ENCODE measurements at places on chromosomes 7 and 10. TPM values are rescaled to one million over a fixed set of nuclear protein-coding genes. Genes with fewer than 3 reads are reported as not detected.
A peak's percentile ranks its signal among the peaks of the same experiment; 100 is the strongest.

Gene SFRP4
- 0.19 TPM for total RNA-seq

Gene ITIH5
- total RNA-seq = 3.7 TPM

Gene FAM25C
- not detected for total RNA-seq

Gene DGKI
- 6.3 TPM for total RNA-seq

Gene ZP3
- 1.4 TPM for total RNA-seq

Gene HACD1
- 87.7 TPM for total RNA-seq

Gene LRRC4
- total RNA-seq = 4.5 TPM

Gene HTR5A
- not detected for total RNA-seq

GRCh38 chr10:86298501-86299001 lies 68.0 kb downstream of the GRID1 start:
- no peak overlapping the region for H3K4me3 ChIP-seq
- no peaks in the 10 kb centered on the region for H3K36me3 ChIP-seq
- no peak overlapping the region for H3K27ac ChIP-seq
- no peak for DNase-seq
- no peaks in the 10 kb centered on the region for H3K4me1 ChIP-seq

DNA sequence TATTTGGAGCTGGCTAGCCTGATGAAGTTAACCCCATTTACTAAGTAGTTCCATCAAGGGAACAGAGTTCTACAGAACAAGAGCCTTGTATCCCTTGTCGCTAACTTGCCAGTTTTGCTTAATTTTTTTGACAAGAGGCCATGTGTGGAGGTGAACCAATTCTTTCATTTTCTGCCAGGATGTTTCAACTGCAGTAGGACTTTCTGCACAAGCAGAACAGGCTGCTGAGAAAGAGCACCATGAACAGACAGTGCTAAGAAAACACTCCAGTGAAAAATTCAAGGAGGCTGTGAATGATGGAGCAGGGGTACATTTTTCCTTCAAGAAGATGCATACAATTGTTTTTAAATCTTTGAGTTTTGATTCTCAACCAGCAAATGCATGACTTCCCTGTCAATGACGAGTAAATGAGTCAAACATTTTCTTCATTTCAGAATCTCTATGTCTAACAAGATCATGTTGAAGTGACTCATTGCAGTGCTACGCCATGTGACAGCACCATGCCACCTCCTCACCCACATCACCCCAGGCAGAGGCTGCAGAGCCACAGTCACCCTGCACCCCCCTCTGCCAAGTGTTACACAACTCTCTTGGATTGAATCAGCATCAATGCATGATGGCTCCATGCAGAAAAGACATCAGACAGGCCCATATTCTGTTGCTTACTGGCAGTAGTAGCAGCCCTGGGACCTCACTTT lies 193.1 kb downstream of the COBL start:
- H3K4me3 ChIP-seq = no peak overlapping the region
- H3K27ac ChIP-seq = peak overlapping the region; percentile 17
- H3K36me3 ChIP-seq = no peaks in the 10 kb centered on the region
- peaks cover 18% of the 10 kb centered on the region for H3K4me1 ChIP-seq
- no peaks in the 10 kb centered on the region for H3K27me3 ChIP-seq

DNA sequence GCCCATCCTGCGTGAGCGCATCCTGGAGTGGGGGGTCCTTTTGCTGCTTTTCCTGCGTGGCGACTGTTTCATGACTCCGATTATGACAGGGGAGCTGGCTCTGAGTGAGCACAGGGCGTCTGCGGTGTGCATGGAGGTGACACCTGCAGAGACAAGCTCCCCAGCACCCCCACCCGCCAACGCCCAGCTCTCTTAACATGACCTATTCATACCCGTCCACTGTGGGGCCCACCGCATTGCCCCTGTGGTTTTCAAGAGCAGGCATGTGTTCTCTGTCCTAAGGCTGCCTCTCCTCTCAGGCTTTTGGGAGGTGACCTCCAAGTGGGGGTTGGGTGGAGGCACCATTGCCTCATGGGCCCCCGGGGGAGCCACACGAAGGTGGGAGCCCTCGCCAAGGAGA lies 500.7 kb downstream of the TCERG1L start:
- H3K27me3 ChIP-seq = no peaks in the 10 kb centered on the region

DNA sequence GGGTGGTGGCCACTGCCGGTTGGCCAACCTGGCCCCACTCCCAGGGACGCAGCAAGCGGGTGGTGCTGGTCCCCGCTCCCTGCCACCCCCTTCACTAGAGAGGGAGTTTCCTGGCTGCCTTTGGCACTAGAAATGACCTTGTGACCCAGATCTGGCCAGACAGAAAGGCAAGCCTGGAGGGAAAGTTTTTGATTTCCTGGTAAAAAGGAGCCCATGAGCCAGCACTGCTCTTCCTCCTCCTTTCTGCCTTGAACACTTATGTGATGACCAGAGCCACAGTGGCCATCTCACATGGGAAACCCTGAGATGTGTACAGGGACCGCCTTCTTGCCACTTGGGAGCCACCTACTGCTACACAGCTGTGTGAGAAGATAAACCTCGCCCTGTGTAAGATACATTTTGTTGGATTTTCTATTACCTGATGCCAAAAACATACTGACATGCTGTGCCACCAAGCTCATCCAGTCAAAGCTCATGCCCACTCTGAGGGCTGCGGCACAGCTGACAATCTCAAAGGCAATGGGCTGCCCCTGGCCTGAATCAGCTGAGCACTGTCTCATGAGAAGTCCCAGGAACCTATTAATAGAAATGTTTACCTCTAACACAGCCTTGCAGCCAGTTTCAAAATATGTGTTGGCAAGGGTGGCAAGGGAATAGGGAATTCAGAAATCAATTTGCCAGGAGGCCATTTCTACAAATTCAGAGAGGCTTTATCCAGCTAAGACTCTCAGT lies 94.0 kb downstream of the CYTH3 start:
- no peaks in the 10 kb centered on the region for H3K27me3 ChIP-seq
- DNase-seq = no peak
- H3K27ac ChIP-seq = no peak overlapping the region

DNA sequence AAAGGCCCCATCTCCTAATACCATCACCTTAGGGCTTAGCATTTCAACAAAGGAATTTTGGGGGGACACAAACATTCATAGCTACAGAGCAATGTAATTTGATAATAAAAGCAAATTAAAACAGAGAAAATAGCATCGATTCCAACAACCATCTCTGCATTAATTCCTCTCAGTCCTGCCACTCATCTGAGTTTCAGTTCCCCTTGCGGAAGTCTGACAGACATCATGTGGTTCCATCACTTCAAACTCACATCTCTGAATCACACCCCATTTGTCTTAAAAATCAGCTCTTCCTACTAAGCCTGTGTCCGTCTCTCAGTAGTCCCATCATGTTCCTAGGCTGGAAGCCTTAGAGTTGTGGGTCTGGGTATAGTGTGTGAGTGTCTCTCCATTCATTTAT lies 3.6 kb downstream of the ADCK2 start:
- no peak overlapping the region for H3K4me3 ChIP-seq
- peaks cover 8% of the 10 kb centered on the region for H3K4me1 ChIP-seq
- H3K27me3 ChIP-seq = no peaks in the 10 kb centered on the region

DNA sequence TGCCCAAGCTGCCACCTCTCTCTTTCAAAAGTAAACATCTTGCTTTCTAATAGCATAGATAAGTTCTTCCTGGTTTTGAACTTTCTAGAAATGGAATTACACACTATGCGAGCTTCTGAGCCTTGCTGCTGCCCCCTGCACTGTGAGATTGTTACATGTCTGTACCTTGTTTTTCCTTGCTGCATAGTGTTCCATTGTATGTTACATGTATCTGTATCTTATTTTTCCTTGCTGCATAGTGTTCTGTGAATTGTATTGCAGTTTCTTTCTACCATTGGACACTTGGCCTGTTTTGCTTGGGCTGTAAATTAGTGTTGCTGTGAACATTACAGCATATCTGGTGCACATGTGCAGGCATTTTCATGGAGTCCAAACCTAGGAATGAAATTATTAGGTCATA lies 24.0 kb upstream of the VWA2 start:
- H3K27me3 ChIP-seq = peaks cover 7% of the 10 kb centered on the region
- H3K4me3 ChIP-seq = no peak overlapping the region
- H3K27ac ChIP-seq = no peak overlapping the region

DNA sequence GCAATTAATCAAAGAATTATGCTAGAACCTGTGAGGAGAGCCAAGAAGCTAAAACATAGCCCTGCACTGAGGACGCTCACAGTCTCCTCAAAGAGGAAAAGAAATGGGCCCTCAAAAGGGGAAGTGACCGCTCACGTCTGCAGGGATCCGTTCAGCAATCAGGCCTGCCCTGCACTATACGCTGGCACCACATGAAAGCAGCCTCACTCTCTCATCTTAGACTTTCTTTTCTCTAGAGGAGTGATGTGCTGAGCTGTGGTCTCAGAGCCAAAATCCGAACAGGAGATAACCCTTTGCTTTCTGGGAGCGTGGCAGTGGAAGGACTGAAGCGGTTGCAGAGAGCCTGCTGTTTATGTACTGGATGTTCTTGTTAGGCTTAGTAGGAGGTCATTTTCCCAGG lies 6.3 kb upstream of the IL2RA start:
- H3K27me3 ChIP-seq = peaks cover 19% of the 10 kb centered on the region
- DNase-seq = no peak
- H3K36me3 ChIP-seq = no peaks in the 10 kb centered on the region
- no peak overlapping the region for H3K27ac ChIP-seq
- no peaks in the 10 kb centered on the region for H3K4me1 ChIP-seq
